Stimulated activated CD8-positive, alpha-beta memory T cell treated with anti-CD3 and anti-CD28 coated beads, Interleukin-4, amount 100 ng/mL, for 1 hour (primary cell): ENCODE measurements at places on chromosomes 6 and 20.

GRCh38 chr6:169911264-169912263 lies 160.1 kb downstream of the ERMARD start:
- no peak for DNase-seq

DNA sequence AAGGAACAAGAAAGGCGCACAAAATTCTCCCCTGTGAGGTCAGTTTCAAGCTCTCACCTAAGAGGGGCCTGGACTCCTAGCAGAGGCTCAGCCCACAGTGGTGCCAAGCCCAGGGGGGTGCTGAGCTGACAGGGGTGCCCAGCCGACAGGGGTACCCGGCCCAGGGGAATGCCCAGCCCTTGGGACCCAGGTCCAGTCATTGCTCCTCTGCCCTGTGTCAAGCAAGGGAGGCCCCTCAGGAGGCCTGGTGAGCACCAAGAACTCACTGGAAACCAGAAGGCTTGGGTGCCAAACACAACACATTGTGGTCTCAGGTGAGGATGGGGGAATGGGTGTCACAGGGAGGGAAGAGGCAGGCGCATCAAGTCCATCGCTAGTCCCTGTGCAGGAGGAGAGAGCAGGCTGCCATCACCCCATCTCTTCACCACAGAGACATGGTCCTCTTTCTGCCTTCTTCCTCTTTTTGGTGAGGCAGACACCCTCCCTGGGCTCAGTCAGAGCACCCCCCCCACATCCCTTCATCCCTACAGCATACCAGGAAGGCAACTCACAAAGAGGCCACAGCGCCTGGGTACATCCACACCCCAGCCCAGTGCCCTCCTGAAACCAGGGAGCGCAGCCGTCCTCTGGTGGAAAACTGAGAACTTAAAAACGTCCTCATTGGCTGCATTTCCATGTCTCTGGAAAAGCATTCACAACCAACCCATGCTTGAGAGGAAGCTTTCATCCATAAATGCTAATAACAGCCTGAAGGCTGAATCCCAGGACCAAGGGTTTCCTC lies 111.3 kb downstream of the BANF2 start:
- DNase-seq = no peak

- no peak for DNase-seq
Observed at GRCh38 chr6:93550551-93551276, 131.4 kb upstream of the EPHA7 start.

- peak; percentile 46 for DNase-seq
Observed at GRCh38 chr6:27867051-27867944, 44.9 kb downstream of the OR2B2 start.

DNA sequence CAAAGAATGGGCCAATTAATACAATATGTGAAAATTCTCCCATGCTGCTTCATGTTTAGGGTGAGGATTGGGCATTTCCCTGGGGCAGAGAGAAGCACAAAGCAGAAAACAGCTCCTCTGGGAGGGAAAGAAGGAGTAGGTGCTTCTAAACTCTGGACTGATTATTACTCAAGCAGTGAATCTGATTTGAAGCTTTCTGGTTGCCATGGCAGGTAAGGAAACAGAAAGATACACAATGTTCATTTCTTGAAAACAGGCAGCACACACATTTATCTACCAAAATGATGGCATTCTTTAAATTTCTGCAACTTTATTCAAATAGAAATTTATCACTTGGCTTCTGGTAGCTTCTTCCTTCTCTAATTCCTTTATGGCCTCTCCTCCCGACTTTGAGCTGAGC lies 305.4 kb upstream of the CHD6 start:
- no peak for DNase-seq

DNA sequence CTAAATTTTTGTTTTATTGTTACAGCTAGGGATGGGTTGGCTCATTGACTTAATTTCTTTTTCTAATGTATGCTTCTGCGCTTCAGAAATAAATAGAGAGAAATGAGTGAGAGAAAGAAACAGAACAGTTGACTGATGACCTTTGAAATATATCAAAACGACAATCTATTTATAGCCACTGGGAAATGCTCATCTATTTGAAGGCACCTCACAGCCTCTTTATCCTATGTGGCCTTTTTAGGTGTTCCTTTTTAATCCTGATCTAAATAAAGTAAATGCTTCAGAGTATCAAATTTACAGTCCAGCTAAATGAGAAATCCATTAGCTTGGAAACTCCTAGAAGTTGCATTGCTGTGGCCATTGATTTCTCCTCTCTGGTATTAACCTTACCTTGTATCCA lies 943.5 kb upstream of the CITED2 start:
- no peak for DNase-seq

- DNase-seq = no peak
Observed at GRCh38 chr20:6501061-6501460, 266.4 kb upstream of the BMP2 start.

GRCh38 chr20:34115232-34115631 lies 3.2 kb upstream of the EIF2S2 start:
- DNase-seq = no peak

DNA sequence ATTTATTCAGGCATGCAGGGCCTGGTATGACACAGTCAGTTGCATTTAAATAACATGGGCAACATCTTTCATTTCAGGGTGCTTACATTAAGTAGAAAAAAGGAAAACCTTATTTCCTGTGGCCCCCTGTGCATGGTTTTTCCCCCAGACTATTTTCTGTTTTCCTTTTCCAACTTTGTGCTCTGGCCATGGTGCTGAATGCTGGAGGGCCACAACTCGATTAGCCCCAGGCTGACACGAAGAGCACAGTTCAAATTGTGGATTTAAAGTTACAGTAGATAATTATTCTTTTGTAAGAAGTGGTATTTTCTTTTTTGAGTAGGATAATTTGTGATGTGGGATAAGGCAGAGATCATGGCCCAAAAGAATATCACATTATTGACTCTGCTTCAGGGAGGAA lies 332.0 kb downstream of the HAO1 start:
- no peak for DNase-seq

DNA sequence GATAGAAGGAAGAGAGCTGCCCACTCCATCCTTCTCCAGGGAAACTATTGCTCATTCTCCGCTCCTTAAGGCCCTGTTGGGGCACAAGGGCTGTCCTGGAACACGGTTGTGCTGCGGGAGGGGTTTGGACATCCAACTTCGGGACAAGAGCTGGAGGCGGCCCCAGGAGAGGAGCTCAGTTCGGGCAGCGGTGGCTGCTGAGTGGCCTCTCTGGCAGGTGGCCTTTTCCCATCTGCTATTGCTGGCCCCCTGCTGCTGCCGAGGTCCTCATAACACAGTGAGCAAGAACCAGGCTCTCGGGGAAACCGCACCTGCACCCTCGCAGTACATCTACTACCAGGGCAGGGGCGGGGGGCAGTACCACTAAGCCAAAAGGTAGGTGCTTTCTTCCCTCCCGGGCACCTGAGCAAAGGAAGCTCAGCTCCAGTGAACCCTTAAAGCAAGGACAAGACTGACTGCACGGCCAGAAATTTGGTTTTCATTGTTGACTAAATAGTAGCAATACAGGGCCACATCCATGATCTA lies 63.7 kb downstream of the PSMG4 start:
- no peak for DNase-seq

- DNase-seq = no peak
Observed at GRCh38 chr6:46776070-46776712, 17.0 kb upstream of the MEP1A start.
